ENCODE measurements at places on chromosomes 1 and 21.

- DNase-seq: no peak
Observed at GRCh38 chr1:8858112-8858668, 20.3 kb downstream of the ENO1 start.

- no peak for DNase-seq
Observed at GRCh38 chr1:199751962-199752687, 275.4 kb upstream of the NR5A2 start.

- no peak for DNase-seq
Observed at GRCh38 chr1:34272152-34272551, 95.4 kb downstream of the C1orf94 start.

GRCh38 chr1:10881046-10881445 is 84.6 kb upstream of the CASZ1 start:
- DNase-seq: no peak

GRCh38 chr1:218983433-218983832 is 190.2 kb upstream of the LYPLAL1 start:
- no peak for DNase-seq

DNA sequence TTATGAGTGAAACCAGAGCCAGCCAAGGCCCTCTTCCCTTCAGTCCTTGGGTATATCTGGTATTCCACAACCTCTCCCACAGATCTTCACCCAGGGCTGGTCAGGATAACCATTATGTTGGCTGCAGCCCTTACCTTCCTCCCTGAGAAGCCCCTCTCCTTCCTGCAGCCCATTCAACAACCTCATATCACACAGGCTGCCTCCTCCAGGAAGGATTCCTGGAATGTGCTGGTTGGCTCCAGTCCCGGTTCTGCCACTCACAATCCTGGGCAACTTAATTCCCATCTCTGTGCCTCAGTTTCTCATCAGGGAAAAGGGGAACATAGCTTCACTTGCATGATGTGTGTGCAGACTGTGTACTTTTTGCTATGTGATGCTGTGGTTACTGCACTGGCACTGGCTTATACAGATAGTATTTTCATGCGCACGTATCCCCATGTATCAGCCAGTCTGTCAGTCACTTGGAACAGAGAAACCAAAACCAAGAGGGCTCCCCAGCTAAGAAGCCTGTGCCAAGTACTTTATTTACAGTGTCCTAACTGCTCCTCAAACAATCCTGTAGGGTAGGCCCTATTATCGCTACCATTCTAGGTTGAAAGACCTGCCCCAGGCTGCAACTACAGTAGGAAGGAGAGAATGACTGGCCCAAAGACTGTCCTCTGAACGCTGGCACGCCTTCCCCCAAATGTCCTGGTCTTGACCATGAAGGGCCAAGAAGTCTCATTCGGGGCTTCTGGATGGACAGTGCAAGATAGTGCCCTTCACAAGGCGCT is 39.9 kb upstream of the PPP1R15B start:
- no peak for DNase-seq

DNA sequence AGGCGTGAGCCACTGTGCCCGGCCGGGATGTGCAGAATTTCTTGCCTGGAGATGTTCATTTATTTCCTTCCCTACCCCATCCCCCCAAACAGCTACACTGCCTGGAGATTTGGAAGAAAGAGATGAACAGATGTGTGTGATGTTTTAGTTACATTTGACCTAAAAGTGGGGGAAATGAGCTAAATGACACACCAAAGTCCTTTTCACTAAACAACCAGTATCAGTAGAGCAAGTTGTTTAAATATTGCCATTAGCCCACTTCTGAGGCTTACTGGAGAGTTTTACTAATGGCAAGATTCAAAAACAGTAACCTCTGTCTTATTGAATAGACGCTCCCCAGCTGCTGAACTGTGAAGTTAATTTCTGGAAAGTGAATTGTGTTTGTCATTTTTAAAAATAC is 100.1 kb downstream of the RUNX1 start:
- DNase-seq: no peak

DNA sequence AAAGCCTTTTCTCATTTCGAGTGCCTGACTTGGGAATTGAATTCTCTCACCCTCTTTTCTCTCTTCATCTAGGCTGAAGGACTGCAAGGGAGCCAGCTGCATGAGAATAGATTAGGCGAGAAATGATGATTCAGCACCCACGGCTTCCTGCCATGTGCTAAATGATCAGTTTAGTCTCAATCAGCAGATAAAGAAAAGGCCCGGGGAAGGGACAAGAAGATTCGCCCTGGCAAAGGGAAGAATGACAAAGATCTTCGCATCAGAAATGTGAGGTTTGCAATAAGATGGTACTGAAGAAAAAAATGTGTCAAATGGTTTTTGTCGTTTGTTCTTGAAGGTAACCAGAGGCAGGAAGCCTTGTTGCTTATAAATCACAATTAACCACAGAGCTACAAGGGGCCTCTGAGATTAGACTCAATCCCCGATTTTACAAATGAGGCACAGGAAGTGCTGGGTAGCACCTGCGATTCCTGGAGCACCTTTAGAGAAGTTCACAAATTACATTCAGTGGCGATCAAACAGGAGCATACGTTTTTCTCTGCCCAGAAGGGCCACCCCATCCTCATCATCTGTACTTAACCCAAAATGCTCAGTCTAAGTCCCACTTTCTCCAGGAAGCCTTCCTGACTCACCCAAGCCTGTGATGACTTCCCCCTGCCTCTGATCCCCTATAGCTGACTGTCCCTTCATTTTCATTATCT is 183.4 kb downstream of the ZNF281 start:
- peak; percentile 6 for DNase-seq

DNA sequence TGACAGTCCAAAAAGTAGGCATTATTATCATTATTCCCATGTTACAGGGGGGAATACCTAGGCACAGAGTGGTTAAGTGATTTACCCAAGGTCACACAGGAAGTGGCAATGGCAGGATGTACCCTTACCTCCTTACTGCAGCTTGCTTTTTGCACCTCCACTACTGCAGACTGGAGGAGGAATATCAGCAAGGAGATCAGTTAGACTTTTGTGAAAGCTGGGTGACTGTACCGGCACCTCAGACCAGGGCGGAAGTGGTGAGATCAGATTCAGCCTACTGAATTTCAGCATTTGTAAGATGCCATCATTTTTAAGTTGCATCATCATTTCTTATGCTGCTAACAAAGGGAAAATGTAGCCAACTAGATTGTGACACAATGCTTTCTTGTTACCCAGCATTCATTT is 4.5 kb downstream of the ADARB1 start:
- DNase-seq: peak; percentile 45

GRCh38 chr1:34867415-34867814 is 7.9 kb upstream of the SMIM12 start:
- no peak for DNase-seq

DNA sequence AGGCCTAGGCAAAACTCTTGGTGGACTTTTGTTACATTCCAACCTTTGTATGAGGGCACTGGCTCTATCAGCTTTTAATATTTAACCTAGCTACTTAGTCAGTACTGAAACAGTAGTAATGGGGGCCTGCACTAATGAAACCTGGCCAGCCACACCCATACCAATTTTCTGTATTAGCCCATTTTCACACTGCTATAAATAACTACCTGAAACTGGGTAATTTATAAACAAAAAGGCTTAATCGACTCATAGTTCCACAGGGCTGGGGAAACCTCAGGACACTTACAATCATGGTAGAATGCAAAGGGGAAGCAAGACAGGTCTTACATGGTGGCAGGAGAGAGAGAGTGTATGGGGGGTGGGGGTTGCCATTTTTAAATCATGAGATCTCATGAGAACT is 245.7 kb upstream of the RGS18 start:
- DNase-seq: no peak

DNA sequence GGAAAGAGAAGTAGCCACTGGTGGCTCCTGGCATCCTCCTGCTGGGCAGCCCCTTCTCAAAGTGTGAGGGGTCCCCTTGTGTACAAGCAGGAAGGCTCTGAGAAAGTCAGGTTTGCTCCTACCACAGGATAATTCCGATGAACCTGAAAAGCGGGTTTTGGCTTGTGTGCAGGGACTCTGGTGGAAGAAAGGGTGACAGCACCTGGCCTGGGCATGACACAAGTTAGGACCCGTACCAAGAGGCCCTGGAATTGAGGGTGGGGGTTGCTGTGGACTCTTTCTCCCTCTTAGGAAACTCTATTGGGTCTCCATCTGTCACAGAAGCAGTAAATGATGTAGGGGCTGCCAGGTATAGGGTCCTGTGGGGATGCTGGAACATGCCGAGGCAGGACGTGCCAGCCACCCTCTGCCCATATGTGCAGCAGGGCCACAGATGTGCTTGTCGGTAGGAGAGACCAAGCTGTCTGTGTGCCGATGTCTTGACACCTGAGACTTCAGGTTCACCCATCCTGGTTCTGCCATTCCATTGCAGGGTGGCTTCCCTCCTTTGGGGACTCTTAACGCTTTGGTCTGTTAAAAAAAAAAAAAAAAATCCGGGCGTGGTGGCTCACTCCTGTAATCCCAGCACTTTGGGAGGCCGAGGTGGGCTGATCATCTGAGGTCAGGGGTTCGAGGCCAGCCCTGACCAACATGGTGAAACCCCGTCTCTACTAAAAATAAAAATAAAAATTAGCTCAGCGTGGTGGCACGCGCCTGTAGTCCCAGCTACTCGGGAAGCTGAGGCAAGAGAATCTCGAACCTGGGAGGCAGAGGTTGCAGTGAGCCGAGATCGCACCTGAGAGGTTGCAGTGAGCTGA is 9.8 kb downstream of the C1orf35 start:
- no peak for DNase-seq

DNA sequence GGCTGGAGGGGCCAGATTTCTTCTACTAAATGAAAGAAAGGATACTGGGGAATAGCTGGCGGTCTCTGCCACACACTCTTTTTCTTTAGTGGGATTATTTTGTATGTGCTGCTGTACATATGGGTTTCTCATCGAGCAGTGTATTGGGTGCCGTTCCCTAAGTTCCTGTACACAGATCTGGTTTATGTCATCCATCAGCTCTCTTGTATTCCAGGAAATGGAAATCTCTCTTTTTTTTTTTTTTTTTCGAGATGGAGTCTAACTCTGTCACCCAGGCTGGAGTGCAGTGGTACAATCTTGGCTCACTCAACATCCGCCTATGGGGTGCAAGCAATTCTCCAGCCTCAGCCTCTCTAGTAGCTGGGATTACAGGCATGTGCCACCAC is 27.0 kb upstream of the NID1 start:
- no peak for DNase-seq

GRCh38 chr1:68969441-68969840 is 472.6 kb upstream of the DEPDC1 start:
- no peak for DNase-seq

DNA sequence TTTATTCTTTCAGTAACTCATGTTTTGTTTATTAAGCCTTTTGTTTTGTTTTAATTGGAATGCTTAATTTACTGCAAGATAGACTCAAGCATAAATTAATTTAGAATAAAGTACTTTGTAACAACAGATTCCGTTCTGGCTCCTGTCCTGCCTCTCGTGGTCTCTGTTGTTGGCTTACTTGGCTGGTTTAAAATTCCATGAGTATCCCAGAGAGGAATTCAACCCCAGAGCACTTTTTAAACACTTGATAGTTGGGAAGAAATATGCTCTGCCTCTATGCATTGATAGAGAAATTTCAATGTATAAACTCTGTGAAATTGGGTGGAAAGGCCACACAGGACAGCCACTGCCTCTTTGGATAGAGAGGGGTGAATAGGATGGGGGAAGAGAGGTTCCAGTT is 89.7 kb downstream of the ATP5PO start:
- no peak for DNase-seq

- no peak for DNase-seq
Observed at GRCh38 chr1:91282695-91283420, 121.8 kb downstream of the HFM1 start.

GRCh38 chr1:192010406-192010805 is 147.9 kb upstream of the RGS18 start:
- DNase-seq: no peak

- no peak for DNase-seq
Observed at GRCh38 chr1:1616045-1616790, 918 bp downstream of the MIB2 start.

DNA sequence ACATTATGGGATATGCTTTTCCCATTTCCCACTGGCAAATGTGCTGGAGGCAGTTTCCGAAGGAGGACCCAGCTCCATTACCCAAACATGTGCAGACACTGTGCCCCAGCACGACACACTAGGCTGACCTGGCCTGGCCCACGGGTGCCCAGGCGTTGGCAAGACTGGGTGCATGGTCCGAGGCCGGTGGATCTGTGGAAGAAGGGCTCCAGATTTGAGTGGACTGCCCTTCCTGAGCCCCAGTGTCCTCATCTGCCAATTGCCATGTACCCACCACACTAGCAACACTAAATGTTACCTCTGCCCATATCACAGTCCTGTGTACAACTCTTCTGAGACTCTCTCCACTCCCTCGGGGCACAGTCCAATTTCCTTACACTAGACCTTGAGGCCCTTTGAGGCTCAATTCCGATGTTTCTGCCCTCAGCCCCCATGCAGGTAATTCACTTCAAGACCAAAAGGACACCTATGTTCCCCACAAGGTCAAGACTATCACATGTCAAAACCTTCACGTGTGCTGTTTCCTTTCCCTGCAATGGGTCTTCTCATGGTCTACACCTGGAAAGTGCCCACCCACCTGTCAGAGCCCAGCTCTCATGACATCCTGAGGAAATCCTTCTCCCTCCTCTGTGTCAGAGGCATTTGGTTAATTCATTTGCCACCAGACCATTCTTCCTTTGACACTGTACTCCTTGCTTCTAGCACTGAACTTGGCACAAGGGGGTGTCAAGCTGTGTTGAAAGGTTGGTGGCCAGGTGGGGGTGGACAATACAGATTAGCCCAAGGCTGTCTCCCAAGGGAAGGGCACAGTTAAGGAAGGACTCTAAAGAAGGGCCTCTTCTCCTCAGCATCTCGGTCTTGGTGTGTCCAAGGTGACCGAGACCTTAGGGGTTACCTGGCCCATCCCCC is 124.9 kb downstream of the DMRTB1 start:
- no peak for DNase-seq

- no peak for DNase-seq
Observed at GRCh38 chr1:166836733-166837132, 2.5 kb upstream of the POGK start.

DNA sequence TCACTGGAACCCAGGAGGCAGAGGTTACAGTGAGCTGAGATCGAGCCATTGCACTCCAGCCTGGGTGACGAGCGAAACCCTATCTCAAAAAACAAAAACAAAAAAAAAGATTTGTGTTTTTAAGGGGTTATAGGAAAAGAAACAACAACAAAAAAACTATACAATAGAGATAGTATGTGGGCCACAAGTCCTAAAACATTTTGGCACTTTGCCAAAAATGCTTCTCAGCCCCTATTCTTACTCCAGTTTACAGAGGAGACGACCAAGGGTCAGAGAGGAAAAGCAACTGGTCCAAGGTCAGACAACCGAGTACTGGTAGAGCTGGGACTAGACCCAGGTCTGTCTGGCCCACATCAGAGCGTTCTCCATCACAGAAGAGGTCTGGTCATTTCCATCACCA is 3.0 kb downstream of the FBXO44 start:
- DNase-seq: no peak
